Activated CD4-positive, alpha-beta T cell treated with anti-CD3 and anti-CD28 coated beads, Interleukin-10, Interleukin-2, amounts not matched to agents 100 ng/mL and 50 ng/mL, durations not matched to agents 16 hours and 8 hours (primary cell): ENCODE measurements at places on chromosomes 16 and 17.

- DNase-seq = no peak
Observed at GRCh38 chr17:29162909-29163341, 17.3 kb downstream of the MYO18A start.

- peak; percentile 76 for DNase-seq
Observed at GRCh38 chr16:88619859-88620815, 18.2 kb upstream of the IL17C start.

DNA sequence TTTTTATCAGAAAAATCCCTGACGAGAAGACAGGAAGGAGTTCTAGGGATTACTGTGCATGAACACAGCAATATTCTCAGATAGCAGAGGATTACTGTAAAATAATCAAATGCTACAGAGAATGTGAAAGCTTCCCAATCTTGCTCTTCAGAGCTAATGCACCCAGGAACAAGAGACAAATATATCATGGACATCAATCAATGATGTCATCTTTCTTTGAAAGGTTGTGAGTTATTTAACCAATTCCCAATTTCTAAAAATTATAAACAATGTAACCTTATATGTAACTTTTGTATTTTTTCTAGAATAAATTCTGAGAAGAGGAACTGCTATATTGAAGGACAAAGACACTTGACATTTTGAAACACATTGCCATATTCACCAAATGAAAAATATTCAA is 46.5 kb downstream of the BRD7 start:
- DNase-seq = no peak

DNA sequence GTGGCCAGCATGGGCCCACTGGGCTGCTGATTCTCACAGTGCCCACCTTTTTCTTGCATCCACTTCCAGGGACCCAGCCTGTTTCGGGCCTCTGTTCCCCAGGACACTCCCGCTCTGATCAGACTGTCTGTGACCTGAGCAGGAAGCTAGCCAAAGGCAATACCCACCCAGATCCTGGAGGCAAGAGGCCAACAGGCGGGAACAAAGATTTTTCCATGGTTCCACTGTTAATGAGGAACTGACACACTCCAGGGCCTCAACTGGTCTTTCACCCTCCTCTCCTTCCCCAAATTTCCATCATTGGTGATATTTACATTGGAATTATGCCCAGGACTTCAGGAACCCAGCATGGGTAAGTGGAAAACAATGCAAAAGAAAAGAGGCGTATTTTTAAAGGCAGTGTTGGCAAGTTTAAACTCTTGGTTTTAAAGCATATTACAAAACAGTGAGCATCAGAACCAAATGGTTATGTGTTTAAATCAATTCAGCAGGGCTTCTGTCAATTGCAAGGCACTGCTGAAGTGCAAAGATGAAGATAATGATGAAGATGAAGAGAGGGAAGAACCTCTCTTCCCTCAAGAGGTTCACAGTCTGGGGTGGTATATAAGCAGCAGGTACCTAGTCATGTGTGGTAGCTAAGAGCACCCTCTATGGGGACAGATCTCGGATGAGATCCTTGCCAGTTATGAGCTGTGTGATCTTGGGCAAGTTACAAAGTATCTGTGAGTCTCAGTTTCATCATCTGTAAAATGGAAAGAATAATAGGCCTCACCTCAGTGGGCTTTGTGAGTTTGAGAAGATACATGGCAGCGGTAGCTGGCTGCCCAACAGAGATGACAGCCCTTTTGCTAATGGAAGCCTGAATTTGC is 14.4 kb upstream of the ATP2A3 start:
- DNase-seq = no peak

- DNase-seq = no peak
Observed at GRCh38 chr17:79840989-79841286, 1.7 kb upstream of the CBX4 start.

DNA sequence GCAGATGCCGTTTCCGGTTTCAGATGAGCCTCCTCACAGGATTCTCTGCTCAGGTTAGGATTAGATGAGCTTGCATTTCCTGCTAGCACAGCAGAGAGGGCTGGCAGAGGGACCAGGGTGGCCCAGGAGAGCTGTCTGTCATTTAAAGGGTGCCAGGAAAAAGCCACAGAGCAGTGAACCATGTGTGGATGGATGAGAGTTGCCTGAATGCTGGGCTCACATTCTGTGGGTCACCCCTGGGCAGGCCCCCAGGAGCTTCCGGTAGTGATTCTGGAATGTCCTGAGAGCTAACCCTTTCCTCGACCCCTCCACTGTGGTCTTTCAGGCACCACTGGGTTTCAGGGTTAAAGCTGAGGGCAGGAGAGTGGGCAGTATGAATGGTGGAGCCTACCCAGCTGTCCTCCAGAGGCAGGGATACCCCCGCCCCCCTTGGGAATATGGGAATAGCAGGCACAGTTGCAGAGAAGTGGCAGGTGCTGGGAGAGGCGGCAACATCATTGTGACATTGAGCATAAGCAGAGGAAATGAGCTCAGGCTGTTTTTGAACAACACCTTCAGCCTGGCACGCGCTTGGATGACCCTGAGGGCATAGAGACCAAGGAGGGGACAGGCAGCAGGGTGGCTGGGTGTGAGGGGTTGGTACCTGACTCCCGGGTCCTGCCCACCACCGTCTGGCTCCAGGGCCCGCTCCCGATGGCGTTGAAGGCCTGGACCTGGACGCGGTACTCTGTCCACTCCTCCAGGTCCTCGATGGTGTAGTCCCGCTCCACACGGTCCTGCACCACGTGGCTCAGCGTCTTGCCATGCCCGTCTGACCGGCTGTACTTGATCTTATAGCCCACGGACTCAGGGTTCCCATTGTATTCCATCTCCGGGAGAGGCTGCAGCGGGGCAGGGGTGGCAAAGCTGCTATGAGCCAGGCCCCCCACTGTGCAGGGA is 83.0 kb upstream of the CDC42EP4 start:
- DNase-seq = no peak

DNA sequence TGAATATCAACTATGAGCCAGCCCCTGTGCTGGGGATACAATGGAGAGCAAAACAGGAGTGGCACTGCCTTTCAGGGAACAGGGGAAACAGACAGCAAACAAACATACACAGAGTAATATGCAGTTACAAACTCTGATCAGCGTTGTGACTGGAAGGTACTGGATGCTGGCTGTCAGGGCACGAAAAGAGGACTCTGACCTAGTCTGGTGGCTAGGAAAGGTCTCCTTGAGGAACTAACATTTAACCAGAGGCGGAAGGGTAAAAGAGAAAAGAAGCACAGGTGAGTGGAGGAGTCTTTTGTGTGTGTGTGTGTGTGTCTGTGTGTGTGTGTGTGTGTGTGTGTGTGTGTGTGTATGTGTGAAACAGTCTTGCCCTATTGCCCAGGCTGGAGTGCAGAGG is 12.4 kb upstream of the B4GALNT2 start:
- no peak for DNase-seq

GRCh38 chr17:17151962-17152361 is 54.2 kb downstream of the PLD6 start:
- peak; percentile 82 for DNase-seq

DNA sequence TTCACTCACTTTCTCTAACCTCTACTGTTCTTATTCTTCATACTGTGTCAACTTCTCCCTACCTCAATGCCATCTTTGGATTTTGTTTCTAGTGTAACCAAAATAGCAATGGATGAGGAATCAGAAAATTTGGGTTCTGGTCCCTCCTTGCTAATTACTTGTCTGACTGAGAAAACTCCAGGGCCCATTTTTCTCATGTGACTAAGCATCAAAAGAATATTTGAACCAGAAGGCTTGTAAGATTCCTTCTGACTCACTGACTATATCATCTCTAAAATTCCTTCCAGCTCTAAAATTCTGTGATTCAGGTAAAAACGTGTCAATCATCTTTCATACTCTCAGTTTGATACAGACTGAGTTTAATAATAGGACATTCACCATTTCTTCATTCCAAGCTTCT is 57.9 kb downstream of the BRIP1 start:
- DNase-seq = no peak
